ENCODE measurements at places on chromosomes 2 and 18.

DNA sequence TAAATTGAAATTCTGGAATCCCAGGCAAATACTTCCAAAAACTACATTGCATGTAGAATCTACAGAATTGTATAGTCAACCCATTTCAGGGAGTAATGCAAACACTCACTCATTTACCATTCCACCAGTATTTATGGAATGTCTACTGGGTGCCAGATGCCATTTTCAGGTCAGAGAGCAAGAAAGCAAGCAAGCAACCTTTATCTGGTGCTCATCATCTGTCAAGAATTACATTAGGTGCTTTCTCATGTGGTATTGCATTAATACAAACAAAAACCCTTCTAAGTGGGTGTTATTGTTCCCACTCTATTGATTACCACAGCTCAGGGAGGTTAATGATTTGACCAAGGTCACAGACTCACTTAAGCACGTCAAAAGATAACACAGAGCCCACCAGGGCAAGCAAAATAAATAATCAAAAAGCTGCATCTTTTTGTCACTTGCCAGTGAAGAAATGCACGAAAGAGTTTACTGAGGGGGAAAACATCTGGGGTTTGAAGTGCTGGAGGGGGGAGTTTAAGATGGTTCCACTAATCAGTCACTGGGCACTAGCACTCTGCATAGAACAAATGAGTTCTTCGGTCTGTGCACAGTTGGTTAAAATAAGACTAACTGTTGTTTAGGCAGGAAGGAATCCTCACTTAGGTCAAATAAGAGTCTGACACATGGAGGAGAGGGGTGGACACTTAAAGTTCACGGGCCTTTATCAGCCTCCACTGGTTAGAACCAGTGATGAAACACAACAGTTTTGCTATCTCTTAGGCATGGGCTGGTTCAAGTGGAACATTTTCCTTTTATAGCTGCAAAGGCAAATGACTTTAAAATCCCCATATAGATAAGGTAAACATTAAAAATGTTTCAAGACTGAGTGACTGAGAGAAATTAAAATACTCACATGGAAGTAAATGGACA is 208.8 kb downstream of the CDH2 start:
- H3K36me3 ChIP-seq: no peaks in the 10 kb centered on the region
- no peaks in the 10 kb centered on the region for H3K27me3 ChIP-seq
- DNase-seq: no peak
- H3K4me1 ChIP-seq: no peaks in the 10 kb centered on the region
- no peak overlapping the region for H3K4me3 ChIP-seq
- no peak overlapping the region for H3K27ac ChIP-seq

- DNase-seq: no peak
- H3K36me3 ChIP-seq: no peaks in the 10 kb centered on the region
- H3K27me3 ChIP-seq: no peaks in the 10 kb centered on the region
- no peak overlapping the region for H3K27ac ChIP-seq
- no peaks in the 10 kb centered on the region for H3K4me1 ChIP-seq
Measured at GRCh38 chr2:160784034-160784433, 290.4 kb upstream of the RBMS1 start.

- no peak overlapping the region for H3K4me3 ChIP-seq
- no peaks in the 10 kb centered on the region for H3K36me3 ChIP-seq
- no peak overlapping the region for H3K27ac ChIP-seq
- H3K27me3 ChIP-seq: no peaks in the 10 kb centered on the region
Measured at GRCh38 chr18:25990473-25990872, 99.9 kb downstream of the SS18 start.

- no peaks in the 10 kb centered on the region for H3K27me3 ChIP-seq
- H3K27ac ChIP-seq: no peak overlapping the region
- no peaks in the 10 kb centered on the region for H3K4me1 ChIP-seq
- no peak overlapping the region for H3K4me3 ChIP-seq
Measured at GRCh38 chr2:141878016-141878415, 252.8 kb downstream of the LRP1B start.

DNA sequence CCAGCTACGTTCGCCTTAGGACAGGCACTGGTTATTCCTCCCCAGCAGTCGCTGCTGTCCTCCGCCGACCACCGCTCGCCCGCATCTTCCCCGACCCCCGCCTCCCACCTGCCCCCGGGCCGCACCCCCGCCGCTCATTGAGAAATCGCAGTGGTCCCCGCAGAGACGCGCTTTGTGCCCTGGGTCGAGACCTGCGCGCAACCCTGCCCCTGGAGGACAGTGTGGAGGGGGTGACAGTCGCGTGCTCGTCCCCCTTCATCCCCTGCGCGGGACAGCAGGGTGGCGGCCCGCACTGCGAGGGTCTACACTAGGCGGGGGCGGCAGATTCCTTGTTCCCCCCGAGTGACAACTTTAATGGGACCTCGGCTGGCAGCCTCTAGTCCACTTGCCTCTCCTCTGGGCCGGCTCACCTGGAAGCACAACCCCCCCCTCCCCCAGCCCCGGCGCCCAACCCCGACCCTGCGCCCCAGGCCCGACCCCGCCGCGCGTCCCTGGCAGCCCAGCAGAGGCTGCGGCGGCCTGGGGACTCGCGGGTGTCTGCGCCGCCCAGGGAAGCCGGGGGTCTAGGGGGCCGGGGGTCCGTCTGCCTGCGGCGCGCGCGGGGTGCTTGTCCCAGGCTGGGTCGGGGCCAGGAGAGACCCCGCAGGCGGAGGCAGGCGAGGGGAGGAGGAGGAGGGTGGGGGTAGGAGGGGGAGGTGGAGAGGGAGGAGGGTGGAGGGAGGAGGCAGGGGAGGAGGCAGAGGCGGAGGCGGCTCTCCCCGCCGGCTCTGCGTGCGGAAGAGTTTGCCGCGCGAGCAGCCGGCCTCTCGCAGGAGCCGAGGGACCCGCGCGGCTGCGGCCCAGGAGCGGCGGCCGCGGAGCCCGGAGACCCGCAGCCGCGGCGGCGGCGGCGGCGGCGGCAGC is at the start of gene NPAS2:
Gene NPAS2, plus strand, starts transcription at position 770 of the 903 bp plus-strand sequence. CDS start 84,616 bp downstream, outside the sequence.
- DNase-seq: peak; percentile 26
- no peaks in the 10 kb centered on the region for H3K36me3 ChIP-seq
- H3K4me1 ChIP-seq: peaks cover 20% of the 10 kb centered on the region
- H3K27me3 ChIP-seq: peaks cover 19% of the 10 kb centered on the region

DNA sequence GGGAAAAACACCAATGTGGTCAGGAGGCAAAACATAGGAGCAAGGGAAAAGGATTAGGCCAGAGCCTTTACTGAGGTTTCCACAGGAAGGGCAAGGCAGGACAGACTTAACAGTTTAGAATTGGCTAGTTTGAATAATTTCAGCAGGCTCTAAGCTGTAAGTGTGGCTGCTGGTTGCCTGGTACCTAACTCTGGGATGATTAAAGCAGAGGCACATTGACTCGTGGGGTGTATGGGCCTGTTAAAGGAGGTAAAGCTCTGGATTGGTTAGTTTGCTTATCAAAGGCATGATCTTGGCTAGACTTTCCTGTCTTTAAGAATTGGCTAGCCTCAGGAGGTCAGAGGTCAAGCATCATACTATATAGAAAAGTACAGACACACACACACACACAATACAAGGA is 132.6 kb downstream of the SPAG16 start:
- H3K4me3 ChIP-seq: no peak overlapping the region
- DNase-seq: no peak
- H3K36me3 ChIP-seq: no peaks in the 10 kb centered on the region

DNA sequence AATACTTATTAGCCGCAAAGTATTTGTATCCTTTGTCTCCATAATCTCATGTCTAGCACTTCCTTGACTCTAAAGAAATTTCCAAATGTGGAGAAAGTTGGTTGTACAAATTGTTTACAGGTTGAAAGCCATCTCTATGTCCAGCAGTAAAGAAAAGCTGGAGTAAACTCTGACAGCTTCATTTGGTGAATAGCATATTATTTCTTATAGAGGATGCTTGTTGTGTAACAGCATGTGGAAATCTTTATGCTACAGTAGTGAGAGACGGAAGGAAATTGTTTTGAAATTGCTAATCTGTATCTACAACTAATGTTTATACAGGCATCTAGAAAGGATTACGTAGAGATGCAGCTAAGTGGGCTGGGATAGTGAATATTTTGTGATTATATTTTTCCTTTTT is 78.5 kb downstream of the UGGT1 start:
- no peak overlapping the region for H3K4me3 ChIP-seq
- no peaks in the 10 kb centered on the region for H3K27me3 ChIP-seq
- DNase-seq: no peak
- peaks cover 82% of the 10 kb centered on the region for H3K36me3 ChIP-seq
- H3K27ac ChIP-seq: no peak overlapping the region
- peaks cover 5% of the 10 kb centered on the region for H3K4me1 ChIP-seq

DNA sequence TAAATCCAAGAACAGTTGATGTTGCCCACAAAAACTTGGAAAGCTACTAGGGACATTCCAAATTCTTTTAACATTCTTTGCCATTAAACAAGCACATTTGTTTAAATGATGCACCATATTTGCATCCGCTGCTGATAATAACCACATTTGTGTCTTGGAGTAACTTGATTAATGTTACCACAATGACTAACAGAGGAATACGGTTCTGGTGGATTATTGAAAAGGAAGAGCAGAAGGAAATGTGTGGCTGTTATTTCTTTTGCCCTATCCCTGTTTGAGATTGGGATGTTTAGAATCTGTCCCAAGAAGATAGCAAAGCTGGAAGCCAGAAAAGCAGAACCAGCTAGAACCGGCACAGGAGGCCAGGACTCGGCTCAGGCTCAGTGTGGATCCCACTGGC is 39.2 kb upstream of the RASGRP3 start:
- H3K27me3 ChIP-seq: peaks cover 5% of the 10 kb centered on the region
- H3K36me3 ChIP-seq: no peaks in the 10 kb centered on the region
- H3K27ac ChIP-seq: no peak overlapping the region
- DNase-seq: no peak
- no peaks in the 10 kb centered on the region for H3K4me1 ChIP-seq
- no peak overlapping the region for H3K4me3 ChIP-seq

GRCh38 chr2:79876430-79876829 is 363.6 kb downstream of the CTNNA2 start:
- H3K4me3 ChIP-seq: no peak overlapping the region
- DNase-seq: no peak
- no peaks in the 10 kb centered on the region for H3K27me3 ChIP-seq
- no peak overlapping the region for H3K27ac ChIP-seq

- H3K4me3 ChIP-seq: no peak overlapping the region
- no peaks in the 10 kb centered on the region for H3K27me3 ChIP-seq
- H3K36me3 ChIP-seq: no peaks in the 10 kb centered on the region
- H3K27ac ChIP-seq: no peak overlapping the region
Measured at GRCh38 chr2:65159906-65160305, 30.0 kb upstream of the RAB1A start.

DNA sequence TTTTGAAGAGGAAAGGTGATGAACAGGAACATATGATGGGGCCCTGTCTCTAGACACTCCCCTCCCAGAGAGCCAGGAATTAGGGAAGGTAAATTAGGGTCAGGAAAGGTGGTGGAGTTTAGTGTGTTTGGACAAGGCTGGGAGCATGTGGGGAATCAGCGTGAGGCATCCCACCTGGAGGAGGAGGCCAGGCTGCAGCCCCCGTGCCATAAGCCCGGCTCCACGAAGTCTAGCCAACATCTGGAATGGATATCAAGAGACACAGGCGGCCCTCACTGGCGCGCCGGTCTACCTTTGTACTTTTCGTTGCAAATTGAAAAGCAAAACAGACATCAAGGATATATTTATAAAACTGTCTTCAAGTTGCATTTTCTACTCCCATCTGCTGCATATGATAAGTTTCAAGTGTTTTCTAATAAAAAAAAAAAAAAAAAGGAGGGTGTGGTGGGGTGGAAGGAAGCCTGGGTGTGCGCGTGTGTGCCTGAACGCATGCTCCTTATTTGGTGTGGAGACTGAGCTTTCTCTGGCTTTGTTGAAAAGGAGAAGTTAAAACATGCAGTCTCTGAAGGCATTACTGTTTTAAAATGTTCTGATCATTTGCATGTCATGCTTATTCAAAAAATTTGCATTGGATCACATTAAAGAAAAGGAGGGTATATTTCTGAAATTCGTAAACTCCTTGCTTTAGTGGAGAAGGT is 546.7 kb upstream of the ID2 start:
- H3K27me3 ChIP-seq: no peaks in the 10 kb centered on the region
- H3K27ac ChIP-seq: no peak overlapping the region
- H3K4me3 ChIP-seq: no peak overlapping the region
- no peaks in the 10 kb centered on the region for H3K4me1 ChIP-seq
- H3K36me3 ChIP-seq: no peaks in the 10 kb centered on the region

GRCh38 chr2:236318401-236318800 is 54.2 kb upstream of the ASB18 start:
- no peaks in the 10 kb centered on the region for H3K36me3 ChIP-seq
- DNase-seq: no peak
- no peaks in the 10 kb centered on the region for H3K27me3 ChIP-seq

DNA sequence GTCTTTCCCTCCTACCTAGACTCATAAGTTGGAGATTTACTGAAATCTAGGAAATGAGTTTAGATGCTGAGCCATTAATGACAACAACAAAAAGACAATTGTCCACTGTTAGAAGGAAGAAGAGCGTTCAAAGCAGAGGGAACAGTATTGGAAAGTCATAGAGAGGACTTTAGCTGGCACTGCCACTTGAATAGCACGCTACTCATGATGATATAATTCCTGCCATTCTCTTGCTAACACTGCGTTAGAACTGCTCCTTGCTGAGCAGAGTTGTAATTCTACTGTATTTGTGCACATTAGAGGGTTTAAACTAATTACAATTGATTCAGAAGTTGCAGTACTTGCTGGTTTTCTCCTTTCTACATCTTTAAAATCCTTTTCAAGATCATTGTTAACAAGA is 9.0 kb upstream of the AFTPH start:
- no peak overlapping the region for H3K27ac ChIP-seq
- no peak for DNase-seq
- no peaks in the 10 kb centered on the region for H3K4me1 ChIP-seq
- no peaks in the 10 kb centered on the region for H3K36me3 ChIP-seq

DNA sequence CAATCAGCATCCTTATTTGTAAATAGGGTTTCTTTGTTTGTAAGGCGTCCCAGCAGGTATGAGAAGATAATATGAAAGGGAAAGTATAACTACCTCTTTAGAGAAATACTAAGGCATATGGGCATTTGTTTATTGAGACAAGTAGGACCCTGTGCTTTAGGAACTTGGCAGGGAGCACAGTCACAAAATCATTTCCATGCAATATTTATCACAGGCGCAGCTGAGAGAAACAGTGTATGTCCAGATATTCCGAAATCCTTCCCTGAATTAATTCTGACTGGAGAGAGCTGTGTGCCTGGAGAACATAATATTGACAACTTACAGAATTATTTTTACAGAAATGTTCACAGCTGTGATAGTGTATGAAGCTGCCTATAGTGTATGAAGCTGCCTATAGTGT is 416.7 kb downstream of the THSD7B start:
- no peak overlapping the region for H3K27ac ChIP-seq
- H3K36me3 ChIP-seq: no peaks in the 10 kb centered on the region
- H3K27me3 ChIP-seq: no peaks in the 10 kb centered on the region

- no peaks in the 10 kb centered on the region for H3K27me3 ChIP-seq
- H3K36me3 ChIP-seq: no peaks in the 10 kb centered on the region
- H3K4me1 ChIP-seq: no peaks in the 10 kb centered on the region
- no peak overlapping the region for H3K4me3 ChIP-seq
- no peak overlapping the region for H3K27ac ChIP-seq
Measured at GRCh38 chr2:179751163-179751809, 110.1 kb downstream of the ZNF385B start.

GRCh38 chr18:6661692-6662415 is 67.7 kb upstream of the ARHGAP28 start:
- H3K36me3 ChIP-seq: no peaks in the 10 kb centered on the region
- H3K4me1 ChIP-seq: no peaks in the 10 kb centered on the region
- no peaks in the 10 kb centered on the region for H3K27me3 ChIP-seq
